Activated CD4-positive, alpha-beta T cell treated with anti-CD3 and anti-CD28 coated beads, Interleukin-2, amount 50 U/mL, for 1 hour (primary cell): ENCODE measurements at places on chromosomes 1 and 21.

- no peak for DNase-seq
Measured at GRCh38 chr21:45407629-45408247, 2.8 kb downstream of the COL18A1 start.

- DNase-seq = peak; percentile 70
Measured at GRCh38 chr1:151130987-151131586, 15.3 kb downstream of the SEMA6C start.

GRCh38 chr1:93695411-93696005 lies 13.9 kb upstream of the BCAR3 start:
- no peak for DNase-seq

DNA sequence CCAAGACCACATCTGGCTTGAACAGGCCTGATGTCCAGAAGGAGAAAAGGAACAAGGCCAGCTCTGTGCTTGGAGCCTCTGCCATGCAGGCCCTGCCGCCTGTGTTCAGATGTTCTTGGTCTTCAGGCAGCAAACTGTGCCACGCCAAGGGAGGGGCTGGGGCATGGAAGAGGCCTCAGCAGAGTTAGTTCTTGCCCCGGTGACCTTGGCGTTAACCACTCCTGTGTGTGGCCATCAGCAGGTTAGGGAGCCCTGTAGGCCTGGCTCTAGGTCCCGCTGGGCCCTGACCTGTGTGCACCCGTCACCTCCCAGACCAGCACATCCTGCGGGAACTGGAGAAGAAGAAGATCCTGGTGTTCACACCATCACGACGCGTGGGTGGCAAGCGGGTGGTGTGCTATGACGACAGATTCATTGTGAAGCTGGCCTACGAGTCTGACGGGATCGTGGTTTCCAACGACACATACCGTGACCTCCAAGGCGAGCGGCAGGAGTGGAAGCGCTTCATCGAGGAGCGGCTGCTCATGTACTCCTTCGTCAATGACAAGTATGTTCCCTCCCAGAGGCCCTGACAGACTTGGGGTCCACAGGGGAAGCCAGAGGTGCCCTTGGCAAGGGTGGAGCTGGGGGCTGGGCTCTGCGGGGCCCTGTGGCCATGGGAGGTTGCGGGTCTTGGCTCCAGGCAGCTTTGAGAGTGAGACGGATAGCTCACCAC lies 7.1 kb downstream of the ZC3H12A start:
- DNase-seq = no peak

GRCh38 chr1:175067362-175068106 lies at the start of gene TNN:
TSS of gene TNN (plus strand) at chr1:175067833. CDS start at chr1:175077419, 9,586 bp downstream.
- DNase-seq = no peak

GRCh38 chr1:16187748-16188401 lies 24.6 kb downstream of the ARHGEF19 start:
- peak; percentile 79 for DNase-seq

- no peak for DNase-seq
Measured at GRCh38 chr1:81578867-81579266, 221.9 kb upstream of the ADGRL2 start.

GRCh38 chr1:201944639-201945038 lies 1.7 kb downstream of the LMOD1 start:
- DNase-seq = no peak

DNA sequence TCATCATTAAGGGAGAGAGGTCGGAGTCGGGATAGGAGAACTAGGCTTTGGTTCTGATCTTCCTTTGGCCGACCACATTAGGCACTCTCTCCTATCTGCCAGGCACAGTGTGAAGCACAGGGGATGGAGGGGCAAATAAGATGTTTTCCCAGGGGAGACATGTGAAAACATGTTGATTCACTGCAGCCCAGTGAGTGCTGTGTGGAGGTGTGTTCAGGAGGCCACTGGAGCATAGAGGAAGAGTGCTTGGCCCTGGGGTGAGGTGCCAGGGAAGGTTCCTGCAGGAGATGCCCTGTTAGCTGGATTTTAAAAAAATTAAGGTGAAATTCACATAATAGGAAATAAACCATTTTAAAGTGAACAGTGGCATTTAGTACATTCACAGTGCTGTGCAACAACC lies 3.7 kb downstream of the VANGL2 start:
- no peak for DNase-seq

DNA sequence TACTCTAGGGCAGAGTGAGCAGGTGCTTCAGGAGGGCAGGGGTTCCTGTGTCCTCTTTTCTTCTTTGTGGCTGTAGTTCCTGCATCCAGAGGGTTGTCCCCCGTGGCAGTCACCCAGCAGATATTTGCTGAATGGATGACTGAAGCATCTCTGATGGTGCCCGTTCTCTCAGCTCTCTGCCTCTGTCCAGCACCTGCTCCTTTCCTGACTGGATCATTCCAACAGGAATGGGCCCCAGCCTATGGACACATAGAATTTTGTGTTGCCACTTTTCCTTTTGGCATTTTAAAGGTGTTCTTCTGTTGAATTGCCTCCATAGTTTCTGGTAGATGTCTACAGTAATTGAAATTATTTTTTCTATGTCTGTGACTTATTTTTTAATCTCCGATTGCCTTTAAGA lies 372.5 kb upstream of the C1orf174 start:
- DNase-seq = no peak

GRCh38 chr1:159015440-159015909 lies 5.8 kb downstream of the IFI16 start:
- peak; percentile 55 for DNase-seq

GRCh38 chr1:161259345-161259702 lies 779 bp downstream of the PCP4L1 start:
- DNase-seq = no peak

- no peak for DNase-seq
Measured at GRCh38 chr1:171346881-171347280, 32.9 kb downstream of the FMO4 start.

GRCh38 chr1:58880592-58880991 lies 96.7 kb upstream of the JUN start:
- DNase-seq = no peak

GRCh38 chr1:152817309-152817708 lies 5.5 kb downstream of the LCE1B start:
- DNase-seq = no peak

- DNase-seq = peak; percentile 57
Measured at GRCh38 chr1:20732588-20733359, at the start of gene SH2D5. TSS of gene SH2D5 (minus strand) at chr1:20732703. CDS start at chr1:20728044, 4,659 bp downstream.

- no peak for DNase-seq
Measured at GRCh38 chr1:20702416-20702815, 15.4 kb downstream of the KIF17 start.

- DNase-seq = no peak
Measured at GRCh38 chr1:219189021-219189824, 15.5 kb downstream of the LYPLAL1 start.

- no peak for DNase-seq
Measured at GRCh38 chr1:22057861-22058260, 5.4 kb downstream of the CDC42 start.

- DNase-seq = no peak
Measured at GRCh38 chr1:240189386-240189989, 97.8 kb downstream of the FMN2 start.

GRCh38 chr1:44846985-44847384 lies 3.9 kb upstream of the PTCH2 start:
- no peak for DNase-seq

DNA sequence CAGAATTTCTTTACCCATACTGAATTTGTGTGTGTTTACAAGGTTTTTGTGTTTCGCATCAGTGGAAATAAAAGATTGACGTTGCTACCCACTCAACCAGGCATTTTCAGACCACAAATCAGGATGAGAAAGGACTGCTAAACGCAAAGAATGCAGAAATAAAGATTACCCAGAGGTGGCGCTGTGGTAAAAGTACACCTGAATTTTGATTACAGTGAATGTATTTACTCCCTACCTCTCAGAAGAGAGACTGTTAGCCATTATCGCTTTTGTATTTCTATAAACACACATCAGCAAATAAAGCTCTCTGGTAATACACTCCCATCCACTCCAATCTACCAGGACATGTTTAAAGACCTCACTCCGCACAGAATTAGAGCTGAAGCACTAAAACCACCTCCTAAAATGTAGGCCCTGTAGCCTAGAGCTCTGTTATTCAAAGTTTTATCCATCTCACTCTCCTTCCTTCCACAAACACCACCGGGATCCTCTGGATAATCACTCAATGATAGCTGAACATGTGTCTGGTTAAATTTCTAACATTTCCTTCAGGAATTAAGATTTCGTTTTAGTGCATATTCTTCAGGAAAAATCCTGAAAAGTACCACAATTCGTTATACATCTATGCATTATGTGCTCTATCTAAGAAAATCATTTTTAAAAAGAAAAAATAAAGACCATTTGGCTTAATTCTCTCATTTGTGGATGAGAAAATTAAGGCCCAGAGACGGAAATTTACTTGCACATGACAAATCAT lies 2.5 kb upstream of the LMO4 start:
- DNase-seq = peak; percentile 20

DNA sequence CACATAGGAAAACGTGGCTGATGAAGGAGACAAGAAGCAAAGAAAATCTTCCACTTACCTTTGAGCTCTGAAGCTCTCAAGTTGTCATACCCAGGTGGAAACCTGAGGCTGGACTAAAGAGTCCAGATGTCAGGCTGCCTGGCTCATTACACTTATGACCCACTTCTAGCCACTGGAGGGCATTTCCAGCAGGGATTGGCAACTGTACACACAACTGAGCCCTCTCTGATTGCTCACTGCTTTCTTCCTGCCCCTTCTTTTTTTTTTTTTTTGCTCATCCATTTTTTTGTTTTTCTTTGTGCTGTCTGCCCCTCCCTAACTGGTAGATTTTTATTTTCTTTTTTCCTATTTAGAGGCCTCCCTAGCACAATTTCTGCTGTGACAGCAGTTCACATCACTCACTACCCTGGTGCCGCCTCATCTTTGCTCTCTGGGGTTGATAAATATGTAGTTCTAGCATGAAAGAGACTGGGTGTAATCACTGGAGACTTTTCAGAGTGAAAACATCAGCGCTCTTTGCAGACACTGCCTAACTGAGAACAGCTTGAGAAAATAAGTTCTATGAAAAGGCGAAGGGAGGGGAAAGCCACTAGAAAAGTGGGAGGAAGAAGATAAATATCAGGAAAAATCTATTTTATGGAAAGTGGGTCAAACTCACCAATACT lies 334.5 kb downstream of the NUF2 start:
- DNase-seq = no peak
